ENCODE measurements at places on chromosomes 3 and 15.

GRCh38 chr15:33735637-33736247 is 232.6 kb upstream of the CHRM5 start:
- DNase-seq = no peak

GRCh38 chr15:101641129-101641764 is 10.9 kb downstream of the TM2D3 start:
- peak; percentile 73 for DNase-seq

DNA sequence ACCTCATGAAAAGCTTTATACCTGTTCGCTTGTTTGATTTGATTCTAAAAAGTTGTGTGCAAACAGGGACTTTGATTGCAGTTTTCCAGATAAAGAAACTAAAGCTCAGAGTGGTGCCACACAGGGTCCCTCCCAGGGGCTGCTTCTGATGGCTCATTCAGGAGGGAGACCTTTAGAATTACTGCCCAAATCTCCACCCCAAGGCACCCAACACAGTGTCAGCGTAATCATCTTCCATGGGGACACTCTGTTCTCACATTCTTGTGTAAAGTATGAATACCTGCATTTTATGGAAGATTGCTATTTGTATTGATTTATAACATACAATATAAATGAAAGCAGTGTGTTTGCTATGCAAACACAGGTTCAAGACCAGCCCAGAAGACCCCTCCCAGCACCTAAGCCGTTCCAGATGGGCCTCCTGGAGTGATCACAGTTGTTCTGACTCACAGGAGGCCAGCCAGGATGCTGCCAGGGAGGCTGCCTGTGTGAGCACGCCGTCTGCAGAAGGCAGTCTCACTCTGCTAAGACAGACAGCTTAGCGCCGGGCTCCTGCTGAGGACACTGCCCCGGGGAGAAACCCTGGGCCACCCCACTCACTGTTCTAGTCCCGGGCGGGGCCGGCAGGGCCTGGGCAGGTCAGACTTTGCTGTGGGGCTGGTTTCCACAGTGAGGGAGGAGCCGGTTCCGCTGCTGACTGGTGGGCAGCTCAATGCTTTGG is 185.6 kb downstream of the FAM43A start:
- DNase-seq = no peak

DNA sequence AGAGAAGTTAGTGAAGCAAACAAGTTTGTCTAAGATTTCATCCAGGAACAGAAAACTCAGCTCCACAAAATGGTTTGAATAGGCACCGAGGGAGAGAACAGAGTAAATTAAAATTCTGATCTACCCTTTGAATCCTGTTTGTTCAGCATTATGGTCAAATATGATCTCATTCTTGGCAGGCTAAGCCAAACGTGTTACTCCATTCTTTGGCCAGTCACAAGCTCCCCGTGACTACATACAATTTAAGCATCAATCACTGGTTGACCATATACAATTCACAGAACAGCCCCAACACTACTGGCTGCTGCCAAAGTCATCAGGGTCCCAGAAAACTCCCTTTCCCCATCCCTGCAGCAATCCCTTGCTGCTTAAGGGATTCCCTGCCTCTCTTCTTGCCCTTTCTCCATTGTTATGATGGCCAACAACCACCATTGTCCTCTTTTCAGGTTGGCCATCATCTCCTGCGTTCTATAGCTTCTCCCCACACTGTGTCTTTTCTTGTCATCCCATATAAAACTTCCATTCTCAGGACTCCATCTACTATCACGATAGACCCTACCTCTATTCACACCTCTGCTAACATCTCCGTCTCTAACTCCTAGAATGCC is 46.3 kb downstream of the GOLIM4 start:
- no peak for DNase-seq

GRCh38 chr3:47343471-47343971 is 37.3 kb upstream of the PTPN23 start:
- DNase-seq = no peak

DNA sequence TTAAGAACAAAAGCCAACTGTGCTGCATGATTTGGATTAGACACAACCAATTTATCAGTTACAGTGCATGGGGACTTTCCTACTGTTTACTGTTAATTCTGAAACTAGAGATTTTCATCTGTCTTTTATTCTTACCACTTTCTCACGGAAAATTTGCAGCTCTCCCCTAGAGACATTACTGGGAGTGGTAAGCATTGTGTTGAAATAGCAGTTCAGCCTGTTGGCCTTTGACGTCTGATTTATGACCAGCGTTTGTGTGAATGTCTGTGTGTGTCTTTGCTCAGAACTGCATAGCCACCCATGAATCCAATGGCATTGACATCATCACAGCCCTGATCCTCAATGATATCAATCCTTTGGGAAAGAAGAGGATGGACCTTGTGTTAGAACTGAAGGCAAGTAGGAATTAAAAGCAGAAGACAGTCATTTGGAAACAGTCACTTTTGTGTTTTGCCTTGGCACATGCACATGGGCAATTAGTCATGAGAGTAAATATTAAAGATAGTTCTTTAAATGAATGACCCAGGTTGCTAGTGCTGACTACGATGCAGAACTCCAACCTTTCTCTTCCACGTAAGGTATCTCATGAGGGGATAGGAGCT is 202.2 kb upstream of the BHLHE40 start:
- no peak for DNase-seq

DNA sequence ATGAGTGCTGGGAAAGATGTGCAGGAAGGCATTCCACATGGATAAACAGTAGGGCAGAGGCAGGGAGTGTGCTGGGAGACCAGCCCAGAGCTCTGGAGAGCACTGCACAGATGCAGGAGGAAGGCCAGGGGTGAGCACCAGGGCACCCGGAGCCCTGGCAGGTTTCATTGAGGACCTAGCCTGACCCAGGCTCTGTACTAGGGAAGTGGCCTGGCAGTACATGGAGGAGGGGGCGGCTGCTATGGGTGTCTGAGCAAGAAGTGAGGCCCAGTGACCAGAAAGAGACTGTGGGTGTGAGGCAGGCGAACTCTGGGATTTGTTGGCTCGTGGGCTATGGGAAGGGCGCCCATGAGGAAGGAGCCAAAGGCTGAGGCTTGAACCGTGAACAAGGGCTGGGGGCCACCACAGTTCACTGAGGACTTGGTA is 139.1 kb downstream of the DNAJB8 start:
- no peak for DNase-seq

GRCh38 chr15:40787344-40787841 is 17.6 kb downstream of the C15orf62 start:
- peak; percentile 50 for DNase-seq

DNA sequence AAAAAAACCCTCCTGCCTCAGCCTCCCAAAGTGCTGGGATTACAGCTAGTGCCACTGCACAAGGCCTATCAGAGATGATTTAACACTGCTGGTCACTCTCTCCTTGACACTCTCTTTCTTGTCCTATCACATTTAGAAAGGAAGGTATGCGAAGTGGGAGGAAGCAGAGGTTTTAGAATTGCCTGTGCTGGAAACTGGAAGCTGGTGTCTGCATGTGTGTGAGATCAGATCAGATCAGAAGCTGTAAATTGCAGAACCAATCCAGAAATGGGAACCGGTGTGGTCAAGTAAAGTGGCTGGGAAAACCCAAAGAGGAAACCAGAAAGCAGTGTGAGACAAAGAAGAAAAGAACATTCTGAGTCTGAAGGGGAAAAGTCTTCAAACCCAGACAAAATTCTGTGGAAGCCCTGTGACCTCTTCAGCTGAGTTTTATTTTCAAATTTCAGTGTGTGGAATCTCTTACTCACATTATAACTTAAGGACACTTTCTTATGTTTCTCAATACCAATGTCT is 2.8 kb downstream of the EFHB start:
- no peak for DNase-seq

DNA sequence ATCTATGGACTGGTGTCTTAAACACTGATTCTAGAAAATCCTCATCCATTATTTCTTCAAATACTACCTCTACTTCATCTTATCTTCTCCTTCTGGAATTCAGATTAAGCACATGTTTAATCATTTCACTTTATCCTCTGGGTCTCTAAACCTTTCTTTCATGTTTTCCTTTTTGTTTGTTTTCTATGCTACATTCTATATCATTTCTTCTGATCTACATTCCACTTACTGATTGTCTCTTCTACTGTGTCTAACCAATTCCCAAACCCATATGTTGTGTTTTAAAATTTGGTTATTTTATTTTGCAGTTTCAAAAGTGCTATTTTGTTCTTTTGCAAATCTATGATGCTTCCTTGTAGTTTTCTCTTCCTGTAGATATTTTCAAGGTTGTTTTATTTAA is 31.7 kb downstream of the CCR4 start:
- no peak for DNase-seq

GRCh38 chr3:52939600-52939999 is 42.3 kb upstream of the STIMATE start:
- DNase-seq = no peak

DNA sequence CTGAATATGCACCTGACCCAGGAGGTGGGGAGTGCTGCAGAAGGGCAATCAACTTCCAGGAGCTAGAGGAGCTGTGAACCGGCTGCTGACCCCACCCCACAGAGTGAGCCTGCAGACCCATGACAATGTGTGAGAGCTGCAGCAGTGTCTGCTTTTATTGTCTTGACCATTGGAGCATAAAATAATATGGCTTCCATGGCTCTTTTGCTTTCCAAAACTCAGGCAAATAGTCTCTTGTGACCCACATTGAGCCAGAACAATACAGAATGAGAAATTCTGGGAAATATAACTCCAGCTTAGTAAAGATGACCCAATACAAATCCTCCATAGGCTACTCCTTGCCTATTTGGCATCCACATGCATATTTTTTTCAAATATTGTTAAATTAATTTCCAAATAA is 309.6 kb downstream of the PYDC2 start:
- no peak for DNase-seq

DNA sequence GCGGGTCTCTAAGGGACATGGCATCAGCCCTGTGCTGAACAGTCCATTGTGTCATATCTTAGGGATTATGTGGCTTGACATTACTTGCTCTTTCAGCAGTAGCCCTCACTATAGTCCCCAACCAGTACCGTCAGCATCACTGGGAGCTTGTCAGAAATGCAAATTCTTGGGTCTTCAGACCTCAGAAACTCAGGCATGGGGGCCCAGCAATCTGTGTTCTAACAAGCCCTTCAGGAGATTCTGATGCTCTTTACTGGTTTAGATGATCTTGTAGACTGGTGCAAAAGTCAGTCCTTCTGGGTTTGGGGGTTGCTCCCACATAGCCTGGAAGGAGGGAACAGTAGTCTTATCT is 39.0 kb upstream of the TRAK1 start:
- DNase-seq = no peak

DNA sequence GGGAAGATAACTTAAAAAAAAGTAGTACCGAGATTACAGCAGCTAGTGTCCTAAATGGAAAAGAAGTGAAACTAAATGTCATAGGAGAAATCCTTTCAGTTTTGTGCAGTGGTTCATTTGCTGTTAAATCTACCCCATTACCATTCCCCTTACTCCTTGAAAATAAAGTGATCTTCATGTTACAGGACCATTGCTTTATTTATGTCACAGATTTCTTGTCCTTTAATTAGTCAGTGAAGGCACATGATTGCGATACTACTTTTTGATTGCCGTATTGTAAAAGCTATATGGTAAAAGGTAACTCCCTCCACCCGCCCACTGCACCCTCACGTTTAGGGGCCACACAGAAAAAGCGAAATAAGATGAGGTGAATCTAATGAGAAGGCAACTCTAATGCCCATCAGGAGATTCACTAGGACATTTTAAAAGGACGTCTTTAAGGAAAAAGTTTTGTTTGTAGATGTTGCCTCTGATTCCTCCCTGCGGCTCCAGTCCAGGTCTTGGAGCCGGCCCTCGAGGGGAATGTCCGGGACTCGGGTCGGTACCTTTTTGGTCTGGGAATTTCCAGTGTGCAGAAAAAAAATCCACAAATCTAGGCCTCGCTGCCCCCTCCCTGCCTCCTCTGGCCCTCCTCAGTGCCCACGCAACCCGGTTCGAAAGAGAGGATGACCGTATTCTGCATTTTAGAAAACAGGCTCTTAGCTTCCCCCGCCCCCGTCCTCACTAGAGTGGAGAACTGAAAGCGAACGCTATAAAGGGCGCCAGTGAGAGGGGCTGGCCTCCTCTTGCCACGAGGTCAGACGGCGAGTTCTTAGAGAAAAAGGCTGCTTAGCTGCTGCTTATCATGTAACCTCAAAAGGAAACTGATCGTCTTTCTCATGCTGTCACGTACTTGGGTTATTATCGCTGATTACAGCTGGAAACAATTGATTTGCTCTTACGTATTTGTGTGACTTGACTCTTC is 21.8 kb upstream of the NFKBIZ start:
- peak; percentile 74 for DNase-seq

- DNase-seq = no peak
Observed at GRCh38 chr3:119418641-119419040, 44.8 kb downstream of the TMEM39A start.

GRCh38 chr3:124810970-124811369 is 76.2 kb downstream of the ITGB5 start:
- DNase-seq = no peak

GRCh38 chr3:30435861-30436331 is 170.5 kb upstream of the TGFBR2 start:
- no peak for DNase-seq

- no peak for DNase-seq
Observed at GRCh38 chr3:182592747-182593146, 200.6 kb upstream of the ATP11B start.

GRCh38 chr15:66515901-66516322 is 10.8 kb downstream of the ZWILCH start:
- no peak for DNase-seq

DNA sequence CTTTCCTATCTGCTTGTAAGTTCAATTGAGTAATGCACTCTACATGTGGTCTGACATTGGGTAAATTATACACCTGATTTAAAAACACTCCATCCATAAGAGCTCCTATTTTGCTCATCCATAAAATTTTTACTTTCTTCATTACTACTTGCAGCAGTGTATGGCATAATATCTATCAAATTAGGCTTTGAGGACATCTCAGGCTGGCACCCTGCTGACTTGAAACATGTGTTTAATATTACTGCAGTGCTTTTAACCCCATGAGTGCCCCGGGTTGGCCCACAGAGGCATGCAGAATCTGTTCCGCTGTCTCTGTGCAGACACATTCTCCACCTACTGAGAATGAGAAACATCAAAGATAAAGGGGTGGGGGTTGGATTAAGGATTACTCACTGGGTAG is 249.9 kb upstream of the DNAJC19 start:
- DNase-seq = no peak

GRCh38 chr3:106628407-106628806 is 748.8 kb upstream of the CCDC54 start:
- no peak for DNase-seq

GRCh38 chr3:142053244-142053643 is 96.1 kb downstream of the TFDP2 start:
- DNase-seq = no peak

DNA sequence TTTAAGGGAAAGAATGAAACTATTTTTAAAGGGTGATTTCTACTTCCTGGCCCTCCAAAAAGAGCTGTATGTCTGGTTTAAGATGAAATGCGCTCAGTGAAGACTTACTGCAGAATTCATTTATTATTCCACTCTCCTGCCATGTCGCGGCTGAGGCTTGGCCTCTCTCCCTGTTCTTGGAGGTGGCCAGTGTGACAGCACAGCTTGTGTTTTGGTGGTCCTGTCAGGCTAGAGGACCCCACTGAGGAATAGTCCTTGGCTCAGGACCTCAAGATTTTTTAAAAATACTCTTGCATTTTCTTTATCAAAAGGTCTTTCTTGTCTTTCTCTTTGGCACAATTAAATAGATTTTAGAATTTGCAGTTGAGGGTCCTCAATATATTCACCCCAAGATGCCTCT is 384.4 kb downstream of the LRTM1 start:
- no peak for DNase-seq

- DNase-seq = peak; percentile 58
Observed at GRCh38 chr15:41501191-41501917, 7.7 kb downstream of the ITPKA start.

Data from activated T-cell treated with anti-CD3 and anti-CD28 coated beads, Interleukin-2, amount 50 U/mL, for 1 hour (primary cell).